EL (cell line): ENCODE measurements at places on chromosomes 6 and 20.
A peak's percentile ranks its signal among the peaks of the same experiment; 100 is the strongest.

GRCh38 chr6:129766959-129767728 lies 57.2 kb upstream of the ARHGAP18 start:
- peak; percentile 68 for DNase-seq

DNA sequence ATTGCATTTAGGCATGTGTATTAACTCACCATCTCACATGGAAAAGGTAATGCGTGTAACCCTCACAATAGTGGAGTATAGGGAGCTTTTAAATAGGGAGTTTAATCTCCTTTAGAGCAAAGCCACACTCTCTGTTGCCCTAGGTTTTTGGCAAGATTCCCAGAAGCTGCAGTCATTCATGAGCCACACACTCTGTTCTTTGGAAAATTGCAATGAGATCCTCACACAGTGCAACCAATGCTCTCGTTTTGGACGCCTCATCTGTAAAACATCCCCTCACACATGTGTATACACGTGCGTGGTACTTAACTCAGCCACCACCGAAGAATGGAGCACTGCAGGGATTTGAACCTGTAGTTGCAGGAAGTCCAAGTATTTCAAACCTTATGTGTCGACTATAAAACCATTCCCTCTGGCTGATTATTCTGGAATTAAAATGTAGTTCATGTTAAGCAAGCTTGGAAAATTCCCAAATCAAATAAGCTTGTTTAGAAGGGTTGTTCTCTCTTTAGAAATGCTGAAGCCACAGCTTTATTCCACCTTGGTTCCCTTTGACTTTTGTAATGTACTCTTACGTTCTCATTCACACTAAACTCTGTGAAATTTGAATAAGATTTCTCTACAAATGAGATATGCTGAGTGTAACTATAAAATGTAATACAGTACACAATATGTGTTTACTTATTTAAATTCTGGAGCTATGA lies 489.8 kb upstream of the MANEA start:
- DNase-seq: no peak

DNA sequence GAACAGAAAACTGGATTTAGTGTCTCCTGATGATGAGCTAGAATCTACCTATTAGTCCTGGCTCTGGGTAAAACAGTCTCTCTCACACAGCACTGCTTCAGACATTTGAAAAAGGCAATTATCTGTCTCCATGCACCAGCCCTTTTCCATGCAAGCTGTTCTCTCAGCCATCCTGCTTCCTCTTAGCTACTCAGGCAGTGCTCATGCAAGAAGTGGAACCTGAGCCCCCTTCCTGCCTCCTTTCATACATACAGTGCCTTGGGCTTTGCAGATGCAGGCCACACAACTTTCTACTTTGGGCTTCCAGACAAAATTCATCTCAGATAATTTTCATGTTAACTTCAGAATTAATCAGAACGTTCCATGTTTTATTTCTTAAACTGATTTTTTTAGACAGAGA lies 151.3 kb downstream of the RALGAPA2 start:
- DNase-seq: no peak

GRCh38 chr6:20479526-20479925 lies 54.7 kb upstream of the CDKAL1 start:
- no peak for DNase-seq

DNA sequence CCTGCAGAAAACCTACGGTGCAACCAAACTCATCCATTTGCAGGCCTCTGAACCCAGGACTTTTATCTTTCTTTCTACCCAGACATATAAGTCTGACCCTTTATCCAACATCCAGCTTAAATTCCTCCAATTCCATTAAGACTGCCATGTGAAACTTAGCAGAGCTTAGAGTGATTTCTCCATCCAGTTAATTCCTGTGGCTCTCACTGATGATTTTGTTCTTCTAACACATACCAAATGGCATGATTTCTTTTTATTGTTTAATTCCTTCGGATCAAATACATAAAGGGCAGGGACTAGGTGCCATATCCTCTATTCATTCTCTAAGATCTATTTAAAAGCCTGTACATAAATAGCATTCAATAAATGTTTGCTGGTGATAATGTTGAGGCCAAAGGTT lies 92.9 kb downstream of the TASP1 start:
- DNase-seq: no peak

- no peak for DNase-seq
These were observed 34.7 kb upstream of the ADGRF4 start for GRCh38 chr6:47663462-47664216.

GRCh38 chr6:155472886-155473285 lies 17.2 kb upstream of the NOX3 start:
- no peak for DNase-seq

DNA sequence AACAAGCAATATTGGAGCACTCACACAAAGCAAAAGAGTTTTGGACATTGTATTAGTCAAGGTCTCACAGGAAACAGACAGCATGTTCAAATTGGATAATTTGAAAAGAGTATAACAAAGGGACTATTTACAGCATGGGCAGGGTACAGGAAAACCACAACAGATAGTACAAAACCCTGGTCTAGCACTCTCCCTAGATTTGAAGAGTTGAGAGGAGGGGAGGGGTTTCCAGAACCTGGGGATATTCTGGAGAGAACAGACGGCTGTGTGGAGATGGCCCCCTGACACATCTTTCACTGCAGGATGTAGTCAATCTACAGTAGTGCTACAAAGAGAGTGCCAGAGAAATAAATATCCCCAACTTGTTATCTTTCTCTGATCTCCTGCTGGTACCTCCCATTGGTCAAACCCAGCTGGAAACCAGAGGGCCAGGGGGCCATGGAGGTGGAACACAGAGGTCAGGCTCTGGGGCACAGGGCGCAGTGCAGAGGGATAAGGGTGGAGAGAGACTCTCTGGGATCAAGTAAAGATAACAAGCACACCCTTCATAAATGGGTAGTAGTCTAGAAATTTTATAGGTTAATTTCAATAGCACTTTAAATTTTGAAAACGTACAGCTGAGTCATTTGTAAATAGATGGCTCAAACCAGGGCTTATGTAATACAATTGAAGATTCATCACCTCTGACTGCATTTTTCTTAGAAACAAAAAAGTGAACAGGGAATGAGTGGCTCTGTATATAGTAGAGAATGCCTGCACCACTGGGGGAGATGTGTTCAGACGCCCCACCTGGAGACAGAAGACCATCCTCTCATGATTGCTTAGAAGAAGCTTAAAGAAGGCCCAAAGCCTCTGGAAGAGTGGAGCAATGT lies 25.7 kb downstream of the RCAN2 start:
- no peak for DNase-seq

DNA sequence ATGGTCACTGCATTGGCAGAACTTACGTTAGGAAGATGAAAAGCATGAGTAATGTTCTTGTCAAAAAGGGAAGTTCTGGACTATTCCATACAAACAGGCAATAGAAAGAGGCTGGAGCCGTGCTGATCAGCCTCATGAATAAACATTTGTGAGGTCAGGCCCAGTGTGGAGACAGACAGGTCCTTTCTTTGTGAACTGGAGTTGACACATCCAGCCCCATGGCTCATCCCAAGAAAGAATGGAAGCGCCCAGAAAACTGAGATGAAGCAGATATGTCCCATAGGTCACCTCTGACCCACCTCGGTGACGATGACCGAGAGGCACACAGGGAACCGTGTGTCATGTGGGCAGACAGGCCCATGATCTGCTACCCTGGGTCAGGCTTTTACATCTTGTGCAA lies 276.0 kb upstream of the SGK1 start:
- DNase-seq: no peak
